Smooth muscle cell of the umbilical artery (primary cell): ENCODE measurements at places on chromosomes 7 and 10. TPM values are rescaled to one million over a fixed set of nuclear protein-coding genes. Genes with fewer than 3 reads are reported as not detected.

The LRIT1 gene
- not detected in 2 replicates for total RNA-seq

The SFRP5 gene
- not detected in 2 replicates for total RNA-seq

The LIPF gene
- not detected in 2 replicates for total RNA-seq

The PPP1R3C gene
- total RNA-seq: 84.9 and 362 TPM in 2 replicates

The RADIL gene
- 0.30 and 1.2 TPM in 2 replicates for total RNA-seq

The KIAA1217 gene
- 3.0 and 7.1 TPM in 2 replicates for total RNA-seq

The MMP21 gene
- total RNA-seq: under 0.01 TPM in 1 of 2 replicates, not detected in the other

The OR2A5 gene
- total RNA-seq: not detected in 2 replicates

The CREB5 gene
- 1.8 and 4.5 TPM in 2 replicates for total RNA-seq

The ASB4 gene
- total RNA-seq: not detected in 2 replicates

The GRID2IP gene
- total RNA-seq: not detected in 2 replicates

The ZNF425 gene
- total RNA-seq: 3.6 and 4.5 TPM in 2 replicates

The TRDMT1 gene
- total RNA-seq: 3.3 and 4.7 TPM in 2 replicates

The OR2A12 gene
- not detected in 2 replicates for total RNA-seq

The GLCCI1 gene
- total RNA-seq: 9.2 and 13.1 TPM in 2 replicates

The SUN3 gene
- not detected in 2 replicates for total RNA-seq

The CHRM2 gene
- total RNA-seq: 0.14 and 6.2 TPM in 2 replicates
